Activated CD8-positive, alpha-beta memory T cell treated with anti-CD3 and anti-CD28 coated beads, Interleukin-2, amount 10 ng/mL, durations not matched to agents 7 days and 5 days (primary cell): ENCODE measurements at places on chromosomes 5 and 9. TPM values are rescaled to one million over a fixed set of nuclear protein-coding genes. Genes with fewer than 3 reads are reported as not detected.
A peak's percentile ranks its signal among the peaks of the same experiment; 100 is the strongest.

Gene TMEM8B
- 3.5 TPM for total RNA-seq

Gene MOB3B
- total RNA-seq: 0.29 TPM

DNA sequence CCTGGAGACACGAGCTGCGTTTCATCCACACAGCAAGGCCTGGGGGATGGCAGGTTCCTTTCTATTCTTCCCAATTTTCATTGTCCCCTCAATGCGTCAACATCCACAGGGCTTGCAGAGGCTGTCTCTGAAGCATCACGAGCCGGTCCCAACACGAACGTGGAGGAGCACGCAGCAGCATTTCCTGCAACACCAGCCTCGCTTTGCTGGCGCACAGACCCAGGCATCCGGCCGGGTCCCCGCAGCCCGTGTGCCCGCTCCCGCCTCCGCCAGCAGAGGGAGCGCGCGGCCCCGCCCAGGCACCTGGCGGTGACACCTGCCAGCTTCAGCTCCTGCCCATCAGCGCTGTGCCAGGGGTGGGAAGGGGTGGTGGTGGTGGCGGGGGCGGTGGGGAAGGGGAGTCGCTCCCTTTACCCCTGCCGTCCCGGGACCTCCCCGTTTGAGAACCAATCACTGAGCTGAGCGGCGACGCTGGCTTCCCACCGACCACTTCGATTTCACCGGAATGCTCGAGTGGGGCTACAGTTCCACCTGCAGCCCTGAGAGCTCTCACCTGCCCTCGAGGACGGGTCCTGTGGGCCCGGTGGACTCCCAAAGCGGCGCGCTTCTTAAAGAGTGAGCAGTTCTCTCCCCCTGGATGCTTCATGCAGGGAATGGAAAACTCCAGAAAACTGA, 464.5 kb downstream of the ICE1 start:
- H3K27ac ChIP-seq: no peak overlapping the region
- peaks cover 7% of the 10 kb centered on the region for H3K27me3 ChIP-seq
- no peak overlapping the region for H3K4me3 ChIP-seq
- peak; percentile 51 for DNase-seq
- no peaks in the 10 kb centered on the region for H3K36me3 ChIP-seq

Gene ADAMTS13
- total RNA-seq: 2.7 TPM

Gene SHC3
- not detected for total RNA-seq

Gene PHF24
- not detected for total RNA-seq

DNA sequence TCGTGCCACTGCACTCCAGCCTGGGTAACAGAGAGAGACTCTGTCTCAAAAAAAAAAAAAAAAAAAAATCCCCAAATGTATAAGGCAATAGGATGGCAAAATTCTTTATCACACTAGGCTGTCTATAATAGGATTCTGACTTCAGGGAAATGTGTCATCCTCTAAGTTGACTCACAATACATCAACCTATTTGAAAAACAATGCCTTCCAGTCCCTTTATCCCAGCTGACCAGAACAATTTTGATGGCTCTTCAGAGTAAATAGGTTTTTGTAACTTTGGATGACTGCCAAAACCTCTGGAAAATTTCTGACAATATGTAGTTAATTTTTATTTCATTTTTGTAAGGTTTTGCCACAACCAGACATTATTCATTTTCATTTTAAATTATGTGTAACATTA, 184.1 kb downstream of the CCDC192 start:
- H3K4me3 ChIP-seq: no peak overlapping the region
- peaks cover 5% of the 10 kb centered on the region for H3K27me3 ChIP-seq
- DNase-seq: no peak
